Stimulated activated naive B cell treated with anti-CD40 and anti-IgM and Interleukin-4, amounts not matched to agents 10 μg/mL and 1 μg/mL and 100 μg/mL, for 72 hours (primary cell): ENCODE measurements at places on chromosomes 6 and 20.
A peak's percentile ranks its signal among the peaks of the same experiment; 100 is the strongest.

GRCh38 chr20:48186915-48187314, 401.6 kb upstream of the SULF2 start:
- no peak for DNase-seq

- DNase-seq, result no peak
These were observed 4.3 kb downstream of the CRIP3 start for GRCh38 chr6:43304361-43304760.

DNA sequence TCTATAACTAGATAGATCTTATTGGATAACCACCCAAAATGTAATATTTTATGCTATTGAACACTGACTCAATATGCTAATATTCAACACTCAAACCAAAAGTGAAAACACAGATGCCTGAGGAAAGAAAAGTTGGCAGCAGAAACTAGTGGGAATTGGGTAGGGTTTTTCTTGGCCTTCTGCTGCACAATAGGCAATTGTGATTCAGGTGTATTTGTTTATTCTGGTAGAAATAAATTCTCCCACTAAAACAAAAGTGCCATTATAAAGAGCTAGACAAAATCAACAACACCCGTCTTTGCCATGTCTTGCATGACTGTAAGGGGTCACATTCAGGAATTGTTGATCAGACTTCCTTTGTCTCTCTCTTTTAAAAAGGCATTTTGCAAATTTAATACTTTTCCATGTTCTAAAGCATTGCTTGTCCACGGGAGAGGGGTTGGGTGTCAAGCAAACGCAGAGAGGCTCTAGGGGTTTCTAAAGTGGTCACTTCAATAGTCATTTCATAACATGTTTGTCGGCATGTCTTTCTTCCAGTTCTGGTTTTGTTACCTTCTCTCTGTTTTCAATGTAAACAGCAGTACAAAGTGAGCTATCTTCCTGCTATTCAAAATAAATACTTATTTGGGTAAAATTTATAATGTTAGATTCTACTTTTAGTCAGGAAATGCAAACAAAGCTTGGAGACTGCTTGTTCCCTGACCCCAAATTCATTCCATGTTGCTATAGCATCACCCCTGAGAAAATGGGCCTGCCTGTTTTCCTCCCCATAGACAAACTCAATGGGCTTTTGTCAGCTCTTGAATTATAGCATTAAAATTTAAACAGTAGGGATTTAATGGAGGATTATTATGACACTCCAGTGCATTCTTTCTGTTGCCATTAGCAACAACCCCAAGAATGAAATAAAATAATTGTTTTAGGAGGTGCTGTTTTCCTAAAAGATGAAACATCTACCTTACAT, 217.0 kb upstream of the CCN2 start:
- DNase-seq, result no peak

DNA sequence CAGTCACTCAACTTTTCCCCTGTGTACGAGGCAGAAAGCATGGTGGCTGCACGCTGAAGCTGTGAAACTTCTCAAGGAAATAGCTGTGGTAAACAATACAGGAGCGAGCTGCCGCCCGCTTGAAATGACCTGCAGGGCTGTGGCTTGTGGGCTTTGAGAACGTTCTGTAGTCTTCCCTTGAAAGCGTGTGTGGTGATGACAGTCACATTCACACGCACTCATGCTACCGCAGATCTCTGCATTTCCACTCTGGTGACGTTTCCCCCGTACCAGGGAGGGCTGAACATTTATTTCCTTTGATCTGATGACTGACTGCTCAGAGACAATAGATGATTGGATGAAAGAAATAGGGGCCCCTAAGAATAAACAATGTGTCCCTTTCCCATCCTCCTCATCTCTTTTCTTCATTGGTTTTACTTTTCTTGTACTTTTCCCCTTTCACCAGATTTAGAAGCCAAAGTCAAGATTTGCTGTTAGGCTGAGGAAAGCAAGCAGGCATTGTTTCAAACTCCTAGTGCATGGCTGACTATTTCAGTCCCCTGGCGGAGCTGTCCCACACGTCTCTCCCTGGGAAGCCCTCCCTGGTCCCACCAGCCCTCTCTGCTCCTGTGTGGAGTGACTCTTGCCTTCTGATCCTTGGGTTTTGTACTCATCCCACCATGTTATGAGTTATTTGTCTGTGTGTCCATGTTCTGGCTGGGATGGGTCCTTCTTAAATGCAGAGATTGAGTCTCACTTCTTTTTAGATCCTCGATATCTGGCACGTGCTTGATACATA, 3.9 kb downstream of the SYTL3 start:
- peak; percentile 84 for DNase-seq

GRCh38 chr20:56875052-56875659, 246.1 kb downstream of the TFAP2C start:
- no peak for DNase-seq

DNA sequence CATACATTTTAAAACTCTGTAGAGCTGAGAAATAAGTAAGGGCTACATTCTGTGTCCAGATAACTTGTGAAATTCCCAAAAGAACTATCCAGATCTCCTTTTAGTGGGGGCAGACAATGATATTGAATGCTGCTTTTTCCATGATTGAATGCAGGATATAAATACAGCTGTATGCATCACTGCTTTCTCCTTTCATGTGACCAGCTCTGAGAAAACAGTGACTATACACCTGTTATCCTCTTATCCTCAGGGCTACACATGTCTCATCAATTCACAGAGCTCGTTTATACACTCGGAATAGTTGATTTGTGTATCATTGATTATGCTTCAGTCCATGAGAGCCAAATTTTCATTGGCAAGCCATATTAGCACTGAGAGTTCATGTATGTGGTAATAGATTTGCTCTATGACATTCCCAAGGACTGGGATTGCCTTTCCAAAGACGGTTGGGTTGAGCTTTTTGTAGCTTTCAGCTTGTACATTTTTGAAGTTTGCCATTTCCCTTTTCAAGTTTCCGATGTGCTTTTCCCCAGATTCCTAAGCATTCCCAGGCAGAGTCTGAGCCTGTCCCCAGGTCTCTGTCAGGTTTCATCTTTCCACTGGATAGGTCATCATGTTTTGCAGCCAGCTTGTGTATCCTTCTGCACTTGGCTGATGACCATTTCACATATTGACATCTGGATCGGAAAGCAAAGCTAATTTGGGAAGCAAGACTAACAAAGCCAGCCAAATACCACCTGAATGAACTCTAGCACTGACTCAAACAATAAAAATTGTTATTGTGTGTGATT, 97.7 kb downstream of the RFX6 start:
- no peak for DNase-seq

DNA sequence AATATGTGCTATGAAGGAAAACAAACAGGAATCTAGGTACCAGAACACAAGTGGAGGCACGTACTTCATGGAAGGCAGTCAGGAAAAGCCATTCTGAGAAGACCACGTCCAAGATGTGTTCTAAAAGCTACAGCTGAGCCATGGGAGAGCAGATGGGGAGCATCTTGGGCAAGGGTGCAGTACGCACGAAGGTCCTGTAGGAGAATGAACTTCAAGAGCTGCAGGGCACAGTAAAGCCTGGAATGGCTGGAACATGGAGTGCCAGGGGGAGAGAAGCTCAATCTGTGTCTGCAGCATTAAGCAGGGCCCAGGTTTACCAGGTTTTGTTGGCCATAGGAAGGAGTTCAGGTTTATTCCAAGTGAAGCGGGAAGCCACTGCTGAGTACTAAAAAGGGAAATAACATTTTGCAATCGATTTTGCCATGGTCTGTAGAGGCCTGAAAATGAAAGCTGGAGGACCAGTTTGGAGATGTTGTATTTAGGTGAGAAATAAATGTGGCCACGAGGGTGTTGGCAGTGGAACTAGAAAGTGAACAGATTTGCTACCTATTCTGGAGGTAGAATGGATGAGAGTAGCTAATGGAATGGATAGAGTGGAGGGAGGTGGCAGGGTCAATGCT, 29.9 kb downstream of the ADTRP start:
- no peak for DNase-seq

- no peak for DNase-seq
These were observed 59.2 kb downstream of the POPDC3 start for GRCh38 chr6:105120570-105120969.

DNA sequence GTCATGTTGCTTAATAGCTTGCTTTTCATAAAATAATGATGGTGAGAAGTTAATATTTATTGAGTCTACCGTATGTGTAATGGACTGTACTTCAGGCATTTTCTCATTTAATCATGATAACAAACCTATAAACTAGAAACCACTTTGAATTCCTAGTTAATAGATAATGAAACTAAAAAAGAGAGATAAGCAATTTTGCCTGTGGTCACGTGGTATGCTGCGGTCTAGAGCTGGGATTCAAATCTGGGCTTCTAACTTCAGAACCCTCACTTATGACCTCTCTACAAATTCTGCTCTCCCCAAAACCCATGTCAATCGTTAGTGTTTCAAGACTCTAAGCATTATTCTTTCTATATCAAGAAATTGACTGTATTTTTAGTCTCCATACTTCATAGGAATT, 700.7 kb downstream of the PRKN start:
- DNase-seq, result no peak

DNA sequence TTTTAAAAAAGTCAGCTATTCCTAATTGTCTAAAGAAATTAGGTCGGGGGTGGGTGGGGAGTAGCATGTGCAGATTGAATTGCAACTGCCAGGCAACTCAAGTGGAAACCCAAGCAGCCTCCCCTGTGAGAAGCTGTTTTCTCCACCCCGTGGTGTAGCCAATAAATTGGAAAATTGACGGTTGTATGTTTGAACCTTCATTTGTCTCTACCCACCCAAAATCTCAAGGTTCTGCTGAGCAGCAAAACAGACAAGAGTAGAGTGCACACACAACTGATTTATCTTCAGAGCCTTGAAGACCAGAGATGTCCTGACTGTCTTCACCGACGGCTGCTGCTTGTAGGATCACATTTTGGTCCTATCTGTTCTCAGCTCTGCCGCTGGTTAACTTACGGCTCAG, 88.5 kb downstream of the DTD1 start:
- DNase-seq, result no peak

- DNase-seq, result no peak
These were observed 158.0 kb upstream of the BMP5 start for GRCh38 chr6:56033401-56033800.

DNA sequence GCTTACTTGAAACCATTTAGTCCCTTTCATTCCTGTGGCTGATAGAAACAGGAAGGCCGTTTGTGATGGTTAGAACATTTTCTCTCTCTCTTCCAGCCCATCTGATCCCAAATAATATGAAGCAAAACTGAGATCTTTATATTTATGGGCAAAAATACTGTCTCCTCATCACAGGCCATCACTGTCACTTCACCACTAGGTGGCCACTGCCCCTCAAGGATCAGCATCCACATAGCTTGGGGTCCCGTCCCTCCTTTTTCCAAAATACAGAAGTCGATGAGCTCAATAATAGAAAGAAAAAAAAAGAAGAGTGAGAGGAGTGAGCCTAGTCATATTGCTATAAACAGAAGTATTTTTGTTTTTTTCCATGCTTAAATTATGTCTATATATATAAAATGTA, 46.4 kb upstream of the LAMP5 start:
- DNase-seq, result no peak

DNA sequence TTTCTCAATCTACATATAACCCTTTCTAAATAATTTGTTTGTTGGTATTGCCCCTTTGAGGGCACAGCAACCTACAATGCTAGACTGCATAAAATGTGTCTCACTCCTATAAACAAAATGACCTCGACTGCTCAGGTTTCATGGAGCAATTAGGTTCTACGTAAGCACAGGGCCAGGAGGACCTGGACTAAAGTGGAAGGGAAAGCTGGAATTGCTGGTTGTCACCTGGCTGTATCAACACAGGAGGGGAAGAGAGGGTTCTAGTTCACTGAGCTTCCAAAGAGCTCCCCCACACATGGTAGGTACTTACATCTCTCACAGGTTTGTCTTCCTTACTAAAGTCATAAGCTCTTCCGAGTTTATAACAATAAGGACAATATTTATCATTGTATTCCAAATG, 51.0 kb downstream of the NCOA6 start:
- no peak for DNase-seq

DNA sequence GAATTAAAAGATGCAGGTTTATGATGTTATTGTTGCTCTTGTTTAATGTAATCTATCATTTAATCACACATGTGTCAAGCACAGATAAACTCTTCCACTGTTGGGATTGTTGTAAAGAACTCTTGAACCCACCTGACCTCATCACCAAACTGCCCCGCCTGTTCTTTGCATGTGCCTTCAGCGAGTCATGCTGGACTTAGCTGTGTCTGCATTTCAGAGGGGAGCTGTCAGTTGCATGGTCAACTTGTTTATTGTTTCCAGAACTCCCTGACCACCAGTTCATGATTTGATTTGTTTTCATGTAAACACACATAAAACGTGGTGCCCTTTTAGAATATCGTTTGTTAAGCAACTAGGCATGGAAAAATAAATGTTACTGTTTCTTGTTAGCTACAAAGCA, 93.6 kb downstream of the KHDC1L start:
- no peak for DNase-seq

DNA sequence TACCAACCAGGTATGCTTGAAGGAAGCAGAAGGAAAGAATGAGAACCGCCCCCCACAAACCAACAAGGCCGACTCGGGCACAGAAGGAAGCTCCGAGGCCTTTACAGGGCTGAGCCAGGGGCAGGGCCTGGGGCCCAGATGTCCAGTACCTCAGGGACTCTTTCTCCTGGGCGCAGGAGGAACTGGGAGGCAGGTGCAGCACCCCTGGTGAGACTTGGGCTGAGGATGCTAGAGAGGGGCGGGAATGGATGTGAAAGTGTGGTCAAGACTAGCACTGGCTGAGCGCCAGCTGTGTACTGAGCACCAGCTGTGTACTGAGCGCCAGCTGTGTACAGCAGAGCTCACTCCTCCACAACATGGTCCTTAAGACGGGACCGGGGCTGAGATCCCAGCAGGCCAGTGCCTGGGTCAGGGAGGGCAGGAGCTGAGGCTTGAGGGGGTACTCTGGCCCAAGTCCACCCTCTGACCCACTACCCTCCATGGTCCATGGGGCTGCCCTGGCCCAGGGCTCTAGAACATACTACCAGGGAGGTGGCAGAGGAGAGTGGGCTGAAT, 369.4 kb downstream of the TAF4 start:
- DNase-seq, result no peak

DNA sequence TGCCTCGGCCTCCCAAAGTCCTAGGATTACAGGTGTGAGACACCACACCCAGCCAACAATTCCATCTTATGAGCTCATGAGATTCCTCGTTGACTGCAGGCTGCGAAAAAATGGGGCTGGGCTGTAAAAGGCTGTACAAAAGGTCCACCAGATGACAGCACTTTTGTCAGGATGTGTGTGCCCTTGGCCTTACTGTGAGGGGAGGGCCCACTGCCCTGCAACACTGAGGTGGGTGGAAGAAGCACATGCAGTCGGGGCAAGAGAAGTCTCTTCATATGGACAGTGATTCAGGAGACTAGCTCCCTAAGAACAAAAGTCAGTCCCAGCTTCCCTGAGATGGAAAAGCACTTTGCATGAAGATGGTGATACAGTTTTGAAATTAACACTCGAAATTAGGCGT, 50.5 kb downstream of the KCTD20 start:
- no peak for DNase-seq

- DNase-seq, result no peak
These were observed 231.9 kb downstream of the LAMA2 start for GRCh38 chr6:129114636-129115391.
